ENCODE measurements at places on chromosomes 4 and X.

DNA sequence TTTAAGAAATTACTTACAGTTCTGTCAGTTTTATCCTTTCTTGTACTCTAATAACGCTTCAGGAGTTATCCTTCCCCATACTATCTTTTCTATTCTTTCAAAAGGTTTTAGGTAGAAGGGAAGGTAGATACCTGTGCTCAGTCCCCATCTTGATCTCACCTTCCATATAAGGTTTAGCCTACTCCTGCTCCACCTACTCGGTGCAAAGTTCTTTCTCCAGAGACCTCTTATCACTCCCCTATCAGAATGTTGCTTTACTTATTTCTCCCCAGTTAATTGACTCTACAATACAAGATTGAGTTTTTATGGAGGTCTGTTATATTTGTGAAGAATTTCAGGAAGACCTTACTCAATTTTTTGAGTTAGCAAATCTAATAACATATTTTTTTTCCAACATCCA is 33.9 kb downstream of the SPRY1 start:
- no peak for DNase-seq

GRCh38 chr4:10056334-10057022 is 35.2 kb upstream of the SLC2A9 start:
- no peak for DNase-seq

DNA sequence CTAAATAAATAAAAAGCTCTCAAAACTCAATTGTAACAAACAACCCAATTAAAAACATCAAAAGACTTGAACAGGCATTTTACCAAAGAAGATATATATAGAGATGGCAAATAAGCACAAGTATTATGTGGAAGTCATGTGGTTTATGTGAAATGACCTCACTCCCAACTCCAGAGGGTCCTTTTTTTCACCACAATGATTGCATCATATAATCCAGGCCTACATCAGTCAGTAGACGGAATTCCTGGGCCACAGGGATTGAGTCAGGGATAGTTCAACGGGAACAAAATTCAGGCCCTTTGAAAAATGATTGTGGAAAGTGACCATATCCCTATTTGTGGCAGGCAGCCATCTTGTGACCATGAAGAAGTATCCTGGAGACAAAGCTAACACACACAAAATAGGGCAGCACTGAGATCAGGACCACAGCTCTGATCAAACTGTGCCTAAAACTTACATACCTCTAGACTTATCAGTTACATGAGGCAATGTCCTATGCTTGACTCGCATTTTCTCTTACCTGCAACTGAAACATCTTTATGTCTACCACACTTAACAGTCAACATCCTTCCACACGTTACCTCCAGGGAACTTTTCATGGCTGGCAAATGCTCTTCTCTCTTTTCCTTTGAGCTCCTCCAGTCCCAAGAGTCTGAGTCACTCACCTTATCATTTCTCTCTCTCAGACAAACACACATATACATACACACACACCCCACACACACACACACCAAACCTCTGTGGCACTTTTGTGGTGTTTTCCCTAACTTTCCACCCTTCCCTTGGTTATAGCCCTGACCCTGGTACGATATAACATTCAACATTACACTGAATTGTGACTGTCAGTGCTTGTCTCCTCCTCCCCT is 113.5 kb downstream of the PHF8 start:
- DNase-seq: no peak

GRCh38 chrX:112233164-112233563 is 150.6 kb upstream of the TRPC5 start:
- DNase-seq: no peak

GRCh38 chr4:140095694-140096482 is 58.1 kb downstream of the MAML3 start:
- DNase-seq: no peak

DNA sequence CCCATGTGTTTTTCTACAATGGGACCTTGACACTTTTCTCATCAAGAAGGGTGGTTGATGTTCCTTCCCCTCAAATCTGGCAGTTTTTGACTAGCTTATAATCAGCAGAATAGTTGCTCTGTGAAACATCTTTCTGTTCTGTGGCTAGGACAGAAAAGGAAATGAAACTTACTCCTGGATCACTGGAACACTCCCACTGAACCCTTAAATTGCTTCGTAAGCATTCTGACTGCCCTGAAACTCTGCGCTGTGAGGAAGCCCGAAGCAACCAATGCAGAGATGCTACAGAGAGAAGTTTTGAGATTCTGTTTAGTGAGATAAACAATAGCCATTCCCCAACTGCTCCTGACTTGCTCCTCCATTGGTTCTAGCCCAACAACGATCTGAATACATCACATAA is 602.2 kb downstream of the CENPC start:
- DNase-seq: no peak

GRCh38 chrX:52811065-52811625 is at the start of gene XAGE5:
Gene XAGE5 (plus strand): TSS chrX:52811287. CDS start chrX:52812567, 1,280 bp downstream.
- DNase-seq: no peak

GRCh38 chrX:65266482-65266881 is 268.1 kb downstream of the LAS1L start:
- DNase-seq: no peak

GRCh38 chrX:103614999-103615398 is 7.2 kb downstream of the TCEAL3 start:
- DNase-seq: no peak

DNA sequence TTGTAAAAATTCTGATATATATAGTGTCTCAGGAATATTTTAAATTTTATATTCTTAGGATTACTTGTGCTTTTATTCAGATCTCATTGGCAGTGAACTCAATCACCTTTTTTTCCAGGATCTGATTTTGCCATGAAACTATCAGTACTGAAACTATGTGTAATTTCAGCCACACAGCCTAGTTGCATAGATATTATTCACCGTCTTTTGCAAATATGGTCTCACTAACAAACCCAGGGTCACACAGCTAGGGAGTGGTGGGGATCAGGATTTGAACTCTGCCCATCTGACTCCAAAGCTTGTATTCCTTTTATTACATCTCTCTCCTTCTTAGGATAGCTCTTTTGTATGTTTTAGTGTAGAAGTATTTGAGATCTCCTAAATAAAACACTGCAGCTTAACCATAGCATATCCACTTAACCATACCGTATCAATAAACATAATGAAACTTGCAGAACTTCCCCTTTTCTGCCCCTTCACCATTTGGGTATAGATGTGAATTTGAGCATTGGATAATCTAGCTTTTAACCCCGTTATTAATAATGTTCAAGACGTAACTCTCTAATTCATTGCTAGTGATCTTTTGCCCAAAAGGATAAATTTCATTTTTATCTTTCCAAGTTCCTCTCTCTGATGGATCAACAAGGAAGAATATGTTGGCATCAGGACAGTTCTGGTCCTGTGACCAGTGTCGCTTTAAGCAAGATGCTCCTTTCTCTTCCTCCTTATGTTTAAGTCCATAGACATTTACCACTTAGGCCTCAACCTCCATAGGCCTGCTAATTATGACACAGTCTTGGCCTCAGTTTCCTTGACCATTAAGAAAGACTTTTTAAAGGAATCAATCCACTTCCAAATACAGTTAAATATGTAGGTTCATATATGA is 74.6 kb downstream of the RAPGEF2 start:
- DNase-seq: no peak

GRCh38 chrX:78330540-78330939 is 3.1 kb upstream of the CYSLTR1 start:
- DNase-seq: no peak

GRCh38 chr4:189547559-189547958 is 393.1 kb upstream of the FRG1 start:
- DNase-seq: no peak

DNA sequence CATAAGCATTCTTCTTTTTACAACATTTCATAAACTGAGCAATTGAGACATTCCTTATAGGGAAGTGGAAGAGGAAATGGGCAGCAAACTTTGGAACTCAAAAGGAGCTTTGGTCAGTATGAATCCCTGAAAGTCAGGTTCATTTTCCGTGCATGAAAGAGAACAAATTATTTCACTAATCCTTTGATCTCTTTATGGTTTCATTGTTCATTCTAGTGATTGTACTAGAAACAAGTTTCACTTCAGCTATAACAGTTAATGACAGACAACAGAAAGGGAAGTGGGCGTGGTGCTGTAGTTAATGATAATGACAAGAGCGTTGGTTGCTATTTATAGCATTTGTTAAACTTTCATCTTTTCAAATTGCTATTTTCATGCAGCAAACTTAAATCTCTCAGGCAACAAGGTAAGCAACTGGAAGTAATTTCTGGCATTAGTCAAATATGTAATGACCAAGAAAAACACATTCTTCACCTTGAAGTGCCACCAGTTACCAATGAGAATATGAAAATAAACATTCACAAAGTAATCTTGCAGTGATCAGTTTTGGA is 98.4 kb downstream of the AREG start:
- no peak for DNase-seq

GRCh38 chr4:1318046-1318375 is 28.3 kb downstream of the MAEA start:
- DNase-seq: no peak

DNA sequence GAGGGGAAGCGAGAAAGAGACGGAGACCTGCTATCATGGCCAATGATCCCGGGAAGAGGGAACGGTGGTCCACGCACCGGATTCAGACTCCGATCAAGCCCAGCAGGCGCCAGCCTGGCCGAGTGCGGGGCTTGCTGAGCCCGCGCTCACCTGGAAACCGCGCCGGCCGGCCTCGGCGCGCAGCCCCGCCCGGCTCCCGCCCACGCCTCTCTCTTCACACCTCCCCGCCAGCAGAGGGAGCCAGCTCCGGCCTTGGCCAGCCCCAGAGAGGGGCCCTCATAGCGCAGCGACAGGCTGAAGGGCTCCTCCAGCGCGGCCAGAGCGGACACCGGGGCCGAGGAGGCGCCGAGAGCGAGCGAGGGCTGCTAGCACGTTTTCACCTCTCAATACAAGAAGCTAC is 36.8 kb upstream of the SPANXN2 start:
- DNase-seq: no peak

- DNase-seq: no peak
Observed at GRCh38 chr4:174540175-174540574, 17.9 kb upstream of the HPGD start.

DNA sequence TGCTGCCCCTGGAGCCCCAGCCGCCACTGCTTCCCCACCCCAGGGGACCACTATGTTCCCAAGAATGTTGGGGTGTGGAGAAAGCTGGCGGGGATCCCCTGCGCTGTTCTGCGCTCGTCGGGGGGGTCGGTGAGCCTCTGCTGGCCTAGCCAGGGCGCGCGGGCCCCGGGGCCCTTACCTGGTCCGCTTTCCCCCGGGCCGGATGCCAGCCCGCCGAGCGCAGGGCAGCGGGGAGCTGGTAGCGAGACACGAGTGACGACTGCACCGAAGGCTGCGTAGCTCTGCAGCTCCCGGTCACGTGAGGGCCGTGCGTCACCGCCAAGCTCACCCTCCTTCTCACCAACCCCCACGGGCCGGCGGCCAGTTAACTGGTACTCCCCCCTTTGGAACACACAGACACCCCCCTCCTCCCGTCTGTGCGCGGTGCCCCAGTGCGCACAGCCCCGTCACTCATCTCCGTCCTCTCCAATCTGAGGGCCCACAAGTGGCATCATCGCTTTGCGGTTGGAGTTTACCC is at the start of gene BEX1:
Gene BEX1, minus strand, starts transcription at position 254 of the 517 bp plus-strand sequence. CDS start 897 bp downstream, outside the sequence.
- DNase-seq: no peak

DNA sequence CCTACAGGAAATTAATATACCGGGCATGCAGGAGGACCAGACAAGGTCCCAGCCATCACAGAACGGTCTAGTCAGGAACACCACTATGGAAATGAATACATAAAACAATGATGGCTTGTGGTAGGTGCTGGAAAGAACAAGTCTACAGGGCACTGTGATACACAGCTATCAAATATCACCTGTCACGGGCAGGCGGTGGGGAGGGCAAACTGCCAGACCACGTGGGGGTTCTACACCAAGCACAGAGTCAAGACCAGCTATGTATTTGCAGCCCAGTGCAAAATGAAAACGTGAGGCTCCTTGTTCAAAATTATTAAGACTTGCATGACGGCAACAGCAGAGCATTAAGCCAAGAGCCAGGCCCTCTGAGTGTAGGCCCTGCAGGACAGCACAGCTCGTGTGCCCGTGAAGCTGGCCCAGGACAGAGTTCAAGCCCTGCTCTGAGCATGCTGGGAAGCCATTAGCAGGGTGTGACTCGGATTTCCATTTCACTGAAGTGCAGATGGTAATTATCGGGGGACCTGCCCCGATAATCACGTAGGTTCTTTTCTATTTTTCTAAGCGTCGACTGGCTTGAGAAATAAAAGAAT is 83.6 kb downstream of the JAKMIP1 start:
- no peak for DNase-seq

DNA sequence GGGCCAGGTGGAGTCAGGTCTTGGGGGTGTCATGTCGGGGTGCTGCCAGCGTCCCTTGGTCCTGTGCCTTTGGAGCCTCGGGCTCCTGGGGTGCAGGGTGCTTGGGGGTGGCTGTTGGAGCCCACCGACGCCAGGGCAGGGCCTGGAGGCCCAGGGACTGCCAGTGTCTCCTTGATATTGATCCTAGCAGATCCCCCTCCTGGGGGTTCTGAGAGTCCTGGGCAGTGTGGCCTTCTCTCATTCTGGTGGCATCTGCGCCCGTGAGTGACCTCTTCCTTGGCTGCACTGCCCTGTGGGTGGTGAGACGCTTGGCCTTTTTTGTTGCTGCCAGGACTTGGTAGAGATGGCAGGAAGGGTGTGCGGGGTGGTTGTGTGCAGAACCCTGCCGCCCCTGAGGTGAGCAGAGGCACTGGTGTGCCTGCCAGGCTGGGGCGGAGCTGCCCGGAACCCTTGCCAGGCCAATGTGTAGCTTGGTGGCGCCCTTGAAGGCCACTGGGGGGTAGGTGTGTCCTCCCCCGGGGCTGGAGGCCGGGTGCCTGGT is 7.0 kb downstream of the NAT8L start:
- no peak for DNase-seq

GRCh38 chr4:160213366-160213765 is 1110.5 kb downstream of the RAPGEF2 start:
- DNase-seq: no peak

DNA sequence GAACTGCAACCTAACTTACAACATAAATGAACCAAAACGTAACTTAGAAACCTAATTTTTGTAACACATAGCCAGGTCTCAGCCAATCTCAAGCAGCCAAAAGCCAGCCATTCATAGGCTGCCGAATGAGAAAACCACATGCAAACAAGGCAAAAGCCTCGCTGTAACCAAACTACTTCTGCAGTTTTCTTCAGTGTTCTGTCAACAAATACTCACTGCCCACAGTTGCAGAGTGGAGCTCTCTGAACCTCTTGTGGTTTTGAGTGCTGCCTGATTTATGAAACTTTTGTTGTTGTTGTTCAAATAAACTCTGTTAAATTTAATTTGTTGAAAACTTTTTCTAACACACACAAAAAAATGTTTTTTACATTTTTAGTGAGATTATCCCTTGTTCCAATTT is 251.2 kb downstream of the PAPSS1 start:
- no peak for DNase-seq

Data from tibial nerve (tissue), 4 donors.